ENCODE measurements at places on chromosomes 5 and 9.

DNA sequence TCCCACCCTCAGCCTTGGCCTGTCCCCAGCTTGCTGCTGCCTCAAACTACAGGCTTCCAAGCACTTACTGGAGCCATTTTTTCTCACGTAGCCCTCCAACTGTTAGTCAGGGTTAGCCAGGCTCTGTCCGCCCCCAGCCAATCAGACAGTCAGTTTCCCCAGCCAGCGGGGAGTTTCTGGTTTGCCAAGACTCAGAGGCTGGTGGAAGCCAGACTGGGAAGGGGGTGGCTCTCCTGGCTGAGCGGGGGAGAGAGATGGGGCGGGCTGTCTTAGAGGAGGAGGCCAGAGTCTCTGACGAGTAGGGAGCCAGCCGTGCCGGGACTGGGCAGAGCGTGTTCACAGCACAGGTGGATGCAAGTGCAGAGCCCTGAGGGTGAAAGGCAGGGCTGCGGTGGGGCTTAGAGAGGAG is 15.3 kb downstream of the PROP1 start:
- DNase-seq: no peak

- no peak for DNase-seq
These were observed 151.5 kb downstream of the BNC2 start for GRCh38 chr9:16718952-16719351.

DNA sequence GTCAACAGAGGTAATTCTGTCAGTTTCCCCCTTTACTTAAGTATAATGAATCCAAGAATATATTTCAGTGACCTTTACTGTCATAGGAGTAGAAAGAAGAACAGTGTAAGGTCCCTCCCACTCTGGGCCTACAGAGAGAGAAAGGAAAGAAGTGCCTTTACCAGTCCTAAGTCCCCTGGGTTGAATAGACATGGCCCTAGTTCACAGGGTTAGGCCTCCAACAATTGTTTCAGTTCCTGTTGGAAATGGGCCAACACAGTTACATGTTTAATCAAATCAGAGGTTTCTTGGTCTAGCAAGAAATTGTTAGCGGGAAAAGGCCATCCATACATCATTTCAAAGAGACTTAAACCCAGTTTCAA is 605.6 kb downstream of the MTRR start:
- no peak for DNase-seq

GRCh38 chr5:3034881-3035280 is 283.4 kb upstream of the IRX2 start:
- no peak for DNase-seq

DNA sequence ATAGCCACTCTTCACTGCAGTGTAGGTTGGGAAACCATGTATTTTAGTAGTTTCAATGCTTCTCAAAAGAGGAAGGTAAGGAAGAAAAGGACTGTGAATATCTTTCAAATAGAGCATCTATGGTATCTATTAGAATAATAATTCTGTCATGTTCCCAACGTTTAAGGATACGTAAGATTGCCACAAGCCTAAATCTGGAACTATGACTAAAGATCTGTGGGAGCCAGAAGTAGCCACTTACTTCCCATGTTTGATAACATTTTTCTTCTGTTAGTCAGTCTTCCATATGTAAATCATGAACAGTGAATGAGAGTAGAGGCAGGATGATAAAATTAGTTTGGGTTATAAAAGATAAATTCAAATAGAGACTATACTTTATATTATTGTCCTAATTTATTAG is 16.3 kb upstream of the MROH2B start:
- no peak for DNase-seq

- no peak for DNase-seq
These were observed 163.9 kb upstream of the RASA1 start for GRCh38 chr5:87103616-87104287.

GRCh38 chr9:73923796-73924195 is 573.3 kb upstream of the RORB start:
- no peak for DNase-seq

DNA sequence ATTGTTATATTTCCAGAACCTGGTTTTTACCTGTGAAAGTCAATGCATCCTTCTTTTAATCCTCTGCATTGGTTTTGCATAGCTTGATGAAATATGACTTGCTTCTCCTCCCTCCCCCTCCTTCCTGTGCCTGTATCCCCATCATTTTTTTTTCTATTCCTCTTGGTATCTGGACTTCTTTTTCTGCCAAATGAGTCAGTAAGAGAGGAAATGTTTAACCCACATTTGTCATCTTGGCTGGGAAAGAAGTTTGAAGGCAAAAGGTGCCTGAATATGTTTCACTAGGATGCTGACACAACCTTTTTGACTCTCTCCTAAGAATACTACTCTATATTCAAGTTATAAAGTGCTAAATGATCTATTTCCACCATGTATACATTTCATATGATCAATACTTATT is 35.5 kb upstream of the CDKN2B start:
- DNase-seq: no peak

DNA sequence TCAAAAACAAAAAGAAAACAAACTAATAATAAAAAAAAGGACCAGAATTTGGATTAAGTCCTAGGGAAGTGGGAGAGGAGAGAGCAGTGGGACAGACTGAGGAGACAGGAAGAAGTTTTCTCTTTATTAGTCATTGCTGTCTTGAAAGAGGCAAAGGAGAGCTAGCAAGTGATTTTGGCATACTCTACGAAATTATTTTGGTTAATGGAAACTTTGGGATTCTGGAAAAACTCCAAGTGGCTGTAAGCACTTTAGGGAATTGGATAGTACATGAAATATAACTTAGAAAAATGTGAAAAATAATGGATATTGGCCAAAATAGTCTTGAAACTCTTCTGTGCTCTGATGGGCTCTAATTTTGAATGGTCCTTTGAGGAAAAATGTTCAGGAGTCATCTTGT is 1641.8 kb upstream of the WWC1 start:
- DNase-seq: no peak

- DNase-seq: no peak
These were observed 155.4 kb downstream of the CARTPT start for GRCh38 chr5:71874521-71874920.

DNA sequence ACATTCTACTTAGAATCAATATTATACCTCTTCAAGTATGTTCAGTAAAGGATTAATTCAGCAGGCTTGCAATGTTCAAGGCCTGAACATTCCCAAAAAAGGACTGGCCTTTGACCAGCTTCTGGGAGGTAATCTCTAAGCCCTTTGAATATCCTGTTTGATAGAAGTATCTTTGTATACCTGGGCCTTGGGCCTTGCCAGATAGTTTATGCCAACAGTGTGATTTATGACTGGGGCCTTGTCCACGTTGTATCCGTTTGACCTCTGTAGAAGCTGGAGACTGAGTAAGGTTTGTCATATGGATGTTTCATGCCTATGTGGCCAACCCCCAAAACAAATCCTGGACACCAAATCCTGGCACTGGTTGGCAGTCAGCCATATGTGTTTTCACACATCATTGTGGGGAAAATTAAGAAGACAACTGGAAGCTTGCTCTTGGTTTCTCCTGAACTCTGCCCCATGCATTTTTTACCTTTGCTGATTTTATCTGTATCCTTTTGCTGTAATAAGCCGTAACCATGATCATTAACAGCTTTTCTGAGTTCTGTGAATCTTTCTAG is 92.1 kb downstream of the RMI1 start:
- no peak for DNase-seq

- DNase-seq: no peak
These were observed 1.1 kb upstream of the GNA14 start for GRCh38 chr9:77649109-77649812.

- DNase-seq: no peak
These were observed 9.2 kb upstream of the ZBTB5 start for GRCh38 chr9:37474438-37474837.

- no peak for DNase-seq
These were observed 665 bp downstream of the DNAJC18 start for GRCh38 chr5:139438707-139439012.

DNA sequence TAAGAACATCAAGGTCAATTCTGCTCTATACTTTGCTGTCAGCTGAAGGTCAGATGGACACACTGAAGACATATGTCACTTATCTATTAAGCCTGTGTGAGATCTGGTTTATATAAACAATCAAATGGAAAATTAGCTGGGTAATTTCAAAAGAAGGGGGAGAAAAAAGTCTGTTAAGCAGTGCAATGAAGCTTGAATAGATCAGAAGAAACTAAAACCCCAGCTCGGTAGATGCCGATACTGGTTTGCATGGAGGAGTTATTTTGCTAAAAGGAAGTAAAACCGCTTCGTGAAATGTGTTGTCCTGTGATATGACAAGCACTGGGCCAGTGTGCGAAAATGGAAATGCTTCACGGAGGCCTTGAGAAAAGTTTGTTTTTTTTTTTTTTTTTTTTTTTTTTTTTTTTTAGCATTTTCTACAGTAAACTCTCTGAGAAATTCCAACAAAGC is 148.8 kb downstream of the MEF2C start:
- DNase-seq: peak; percentile 53

GRCh38 chr9:92488681-92489550 is 6.6 kb upstream of the ASPN start:
- DNase-seq: no peak

DNA sequence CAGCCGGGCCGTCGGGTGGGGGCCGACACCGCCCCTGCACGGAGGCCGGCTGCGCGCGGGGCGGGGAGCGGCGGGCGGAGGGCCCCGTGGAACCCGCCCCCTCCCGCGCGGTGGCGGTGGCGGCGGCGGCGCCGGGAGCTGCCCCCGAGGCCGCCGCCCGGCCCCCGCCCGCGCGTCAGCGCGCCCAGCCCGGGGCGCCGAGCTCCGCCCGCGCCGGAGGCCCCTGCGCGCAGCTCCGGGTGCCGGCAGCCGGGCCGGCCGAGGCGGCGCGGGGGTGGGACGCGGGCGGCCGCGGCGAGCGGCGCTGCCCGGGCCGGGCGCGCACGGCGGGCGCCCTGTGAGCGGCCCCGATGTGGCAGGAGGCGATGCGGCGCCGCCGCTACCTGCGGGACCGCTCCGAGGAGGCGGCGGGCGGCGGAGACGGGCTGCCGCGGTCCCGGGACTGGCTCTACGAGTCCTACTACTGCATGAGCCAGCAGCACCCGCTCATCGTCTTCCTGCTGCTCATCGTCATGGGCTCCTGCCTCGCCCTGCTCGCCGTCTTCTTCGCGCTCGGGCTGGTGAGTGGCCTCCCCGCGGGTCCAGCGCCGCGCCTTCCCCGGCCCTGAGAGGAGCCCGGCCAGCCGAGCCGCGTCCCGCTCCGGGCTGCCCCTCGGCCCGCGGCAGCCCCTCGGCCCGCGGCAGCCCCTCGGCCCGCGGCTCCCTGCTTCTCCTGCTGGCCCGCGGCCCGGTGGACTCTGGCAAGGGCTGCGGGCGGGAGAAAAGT is at the start of gene ADCY2:
Gene ADCY2, plus strand, starts transcription at position 192 of the 766 bp plus-strand sequence. Its CDS starts 159 bp downstream, at position 351.
- DNase-seq: no peak

DNA sequence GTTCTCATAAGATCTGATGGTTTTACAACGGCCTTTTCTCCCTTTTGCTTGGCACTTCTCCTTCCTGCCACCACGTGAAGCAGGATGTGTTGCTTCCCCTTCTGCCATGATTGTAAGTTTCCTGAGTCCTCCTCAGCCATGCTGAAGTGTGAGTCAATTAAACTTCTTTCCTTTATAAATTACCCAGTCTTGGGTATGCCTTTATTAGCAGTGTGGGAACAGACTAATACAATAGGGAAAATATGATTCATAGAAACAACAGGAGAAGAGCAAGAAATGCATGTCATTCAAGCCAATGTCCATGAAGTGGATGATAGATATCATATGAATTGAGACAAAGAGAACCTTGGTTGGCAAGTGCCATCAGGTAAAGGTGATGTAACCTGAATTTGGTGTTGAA is 128.3 kb upstream of the HAPLN1 start:
- DNase-seq: no peak

DNA sequence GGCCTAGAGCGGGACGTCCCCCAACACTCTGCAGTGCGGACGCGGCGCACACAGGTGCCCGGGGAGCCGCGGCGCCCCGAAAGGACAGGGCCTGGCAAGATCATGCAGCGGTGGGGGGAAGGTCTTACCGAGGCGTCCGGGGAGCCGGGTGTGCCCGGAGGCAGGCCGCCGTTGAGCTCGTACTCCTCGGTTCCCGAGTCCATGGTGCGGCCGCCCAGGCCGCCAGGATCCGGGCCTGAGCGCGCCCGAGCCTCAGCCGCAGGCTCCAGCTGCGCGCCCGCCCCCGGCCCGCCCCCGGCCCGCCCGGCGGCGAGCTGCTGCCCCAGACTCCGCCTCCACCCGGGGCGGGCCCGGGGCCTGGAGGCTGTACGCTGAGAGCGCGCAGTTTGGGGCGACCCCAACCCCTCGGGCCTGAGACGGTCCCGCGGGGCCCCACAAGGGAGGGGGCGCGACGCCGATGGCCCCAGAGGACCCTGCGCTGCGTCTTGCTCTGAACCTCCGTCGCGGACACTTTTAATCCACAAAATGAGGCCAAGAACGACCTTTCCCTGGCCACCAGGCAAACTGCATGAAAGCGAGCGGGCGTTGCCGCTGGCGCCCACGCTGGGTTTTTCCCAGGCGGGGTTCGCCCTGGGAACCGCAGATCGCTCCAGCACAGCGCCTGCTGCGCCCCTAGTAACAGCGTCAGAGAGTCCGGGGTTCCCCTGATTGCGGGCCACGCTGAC is at the start of gene NINJ1:
Gene NINJ1, minus strand, starts transcription at position 237 of the 725 bp plus-strand sequence. Its CDS starts 34 bp downstream, at position 203.
- peak; percentile 92 for DNase-seq

- peak; percentile 13 for DNase-seq
These were observed 99.9 kb upstream of the TLE4 start for GRCh38 chr9:79471580-79472543.

DNA sequence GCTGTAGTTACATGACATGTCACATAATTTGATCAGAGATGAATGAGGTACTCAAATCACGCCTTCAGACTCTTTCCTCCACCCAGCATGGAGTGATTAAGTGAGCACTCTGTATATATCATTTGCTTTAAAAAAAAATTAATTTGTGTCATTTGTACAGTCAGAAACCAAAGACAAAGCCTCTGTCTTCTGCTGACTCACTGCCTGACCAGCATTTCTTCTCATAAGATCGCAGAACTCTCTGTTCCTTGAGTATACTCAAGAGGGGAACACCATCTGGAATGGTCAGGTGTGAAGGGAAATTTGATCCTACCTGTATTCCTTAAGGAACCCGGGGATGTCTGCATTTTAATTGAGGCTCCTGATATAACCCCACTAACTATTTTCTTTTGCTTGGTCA is 254.4 kb downstream of the FAM114A2 start:
- no peak for DNase-seq

- no peak for DNase-seq
These were observed 288.1 kb downstream of the ARL15 start for GRCh38 chr5:54022223-54022622.

- no peak for DNase-seq
These were observed 26.0 kb downstream of the FLT4 start for GRCh38 chr5:180623411-180623834.

GRCh38 chr9:72827950-72828731 is 124.7 kb downstream of the ALDH1A1 start:
- DNase-seq: no peak

- DNase-seq: no peak
These were observed 527 bp downstream of the MEF2C start for GRCh38 chr5:88882276-88883038.

Data from CD4-positive, alpha-beta T cell treated with Interleukin-4 for 1 hour (primary cell).